ENCODE measurements at places on chromosomes 11 and 22.

- DNase-seq = no peak
Measured at GRCh38 chr22:24429411-24430365, 2.3 kb downstream of the ADORA2A start.

DNA sequence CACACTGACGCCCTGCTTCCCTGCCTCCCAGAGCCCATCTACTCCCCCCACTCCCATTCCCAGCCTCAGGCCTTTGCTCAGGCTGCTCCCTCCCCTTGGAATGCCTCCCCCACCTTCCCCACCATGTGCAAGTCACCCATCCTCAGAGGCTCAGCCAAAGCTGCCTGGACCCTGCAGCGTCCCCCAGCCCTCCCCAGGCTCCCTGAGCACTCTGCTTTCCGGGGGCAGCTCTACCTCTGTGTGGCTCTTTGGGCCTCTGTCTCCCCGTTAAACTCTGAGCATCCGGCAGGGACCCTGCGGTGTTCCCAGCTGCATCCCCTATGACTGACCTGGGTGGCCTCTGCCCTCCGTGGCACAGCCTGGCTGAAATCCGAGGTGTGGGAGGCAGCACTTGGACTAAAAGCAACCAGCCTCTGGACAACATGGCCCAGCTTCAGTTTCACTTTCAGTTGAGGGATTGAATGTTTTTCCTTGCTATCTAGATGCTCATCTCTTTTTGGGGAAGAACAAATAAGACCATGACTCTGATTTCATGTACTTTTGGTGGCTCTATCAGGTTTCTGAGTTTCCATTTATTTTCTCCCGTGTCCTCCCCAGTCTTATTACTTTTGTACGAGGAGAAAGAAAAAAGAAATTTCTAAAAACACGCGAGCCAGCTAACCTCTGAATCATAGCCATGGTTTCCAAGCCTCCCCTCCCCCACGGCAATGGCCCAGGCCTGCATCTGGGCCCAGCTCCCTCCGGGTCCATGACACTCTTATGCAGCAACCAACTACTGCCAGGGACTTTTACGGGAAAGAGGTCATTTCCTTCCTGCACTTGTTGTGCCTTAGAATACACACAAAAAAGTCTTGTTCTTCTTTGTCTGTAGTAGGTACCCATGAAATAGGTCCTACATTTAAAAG is 3.8 kb downstream of the APOL3 start:
- peak; percentile 96 for DNase-seq

- no peak for DNase-seq
Measured at GRCh38 chr22:35359380-35360065, 21.4 kb upstream of the HMOX1 start.

- DNase-seq = no peak
Measured at GRCh38 chr22:46749682-46750529, 11.9 kb upstream of the CERK start.

- no peak for DNase-seq
Measured at GRCh38 chr11:104098555-104098954, 62.1 kb downstream of the DDI1 start.

DNA sequence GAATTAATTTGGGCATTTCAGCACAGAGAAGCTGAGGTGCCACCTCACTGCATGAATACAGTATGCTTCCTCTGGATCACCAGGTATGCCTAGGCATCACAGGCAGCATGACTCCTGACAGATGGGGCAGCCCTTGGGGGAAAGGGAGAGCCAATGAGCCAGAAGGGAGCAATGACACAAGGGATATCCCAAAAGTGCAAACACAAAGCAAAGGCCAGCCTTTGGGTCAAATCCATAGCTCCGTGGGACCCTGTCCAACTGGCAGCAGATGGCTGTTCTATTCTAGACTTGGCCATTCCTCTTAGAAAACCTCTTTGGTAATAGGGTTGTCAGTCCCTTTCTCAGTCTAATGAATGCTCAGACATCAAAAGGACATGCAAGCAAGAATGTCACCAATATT is 73.3 kb downstream of the SERGEF start:
- DNase-seq = no peak

DNA sequence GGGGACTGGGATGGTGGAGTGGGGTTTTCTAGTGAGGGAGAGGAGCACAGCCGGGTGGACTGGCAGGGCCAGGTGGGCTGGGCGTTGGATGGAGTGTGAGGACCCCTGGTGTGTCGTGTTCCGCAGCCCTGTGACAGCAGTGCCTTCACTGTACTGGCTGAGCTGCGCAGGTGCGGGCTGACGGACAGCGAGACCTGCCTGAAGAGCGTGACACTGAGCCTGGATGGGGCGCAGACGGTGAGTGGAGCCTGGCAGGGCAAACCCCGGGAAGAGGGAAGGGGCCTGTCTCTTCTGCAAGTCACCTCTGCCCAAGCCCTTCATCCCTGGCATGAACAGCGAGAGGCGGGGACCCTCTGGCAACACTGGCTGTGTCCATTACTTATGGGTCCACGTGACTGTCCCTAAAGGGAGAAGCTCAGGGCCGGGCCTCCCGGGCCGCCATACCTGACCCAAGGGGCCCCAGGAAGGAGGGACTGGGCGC is 10.0 kb downstream of the MUC5AC start:
- no peak for DNase-seq

DNA sequence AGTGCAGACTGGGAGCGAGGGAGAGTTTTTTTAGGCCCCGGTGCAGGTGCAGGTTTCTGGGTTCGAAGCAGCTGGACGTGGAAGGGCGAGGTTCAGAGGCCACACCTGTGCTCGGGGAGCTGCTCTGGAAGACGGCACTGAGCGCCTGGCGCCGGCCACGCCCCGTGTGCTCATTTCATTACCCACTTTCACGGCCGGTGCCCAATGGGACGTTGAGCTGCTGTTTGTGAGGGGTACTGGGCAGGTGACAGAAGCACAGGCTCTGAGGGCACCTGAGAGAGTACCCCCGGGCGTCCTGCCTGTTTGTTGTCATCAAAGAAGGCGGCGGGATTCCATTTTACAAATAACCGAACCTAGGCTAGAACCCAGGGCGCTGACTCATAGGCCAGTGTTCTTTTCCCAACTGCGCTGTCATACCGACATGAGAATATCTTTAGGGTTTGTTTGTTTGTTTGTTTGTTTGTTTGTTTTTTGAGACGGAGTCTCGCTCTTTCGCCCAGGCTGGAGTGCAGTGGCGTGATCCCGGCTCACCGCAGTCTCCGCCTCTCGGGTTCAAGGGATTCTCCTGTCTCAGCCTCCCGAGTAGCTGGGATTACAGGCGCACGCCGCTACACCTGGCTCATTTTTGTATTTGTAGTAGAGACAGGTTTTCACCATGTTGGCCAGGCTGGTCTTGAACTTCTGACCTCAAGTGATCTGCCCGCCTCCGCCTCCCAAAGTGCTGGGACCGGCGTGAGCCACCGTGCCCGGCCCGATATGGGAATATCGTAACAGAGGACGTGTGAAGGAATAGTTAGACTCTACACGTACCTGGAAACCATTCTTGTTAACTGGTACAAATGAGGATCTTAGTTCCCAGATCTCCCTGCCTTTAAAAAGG is 16.6 kb upstream of the SPTBN2 start:
- DNase-seq = peak; percentile 14

DNA sequence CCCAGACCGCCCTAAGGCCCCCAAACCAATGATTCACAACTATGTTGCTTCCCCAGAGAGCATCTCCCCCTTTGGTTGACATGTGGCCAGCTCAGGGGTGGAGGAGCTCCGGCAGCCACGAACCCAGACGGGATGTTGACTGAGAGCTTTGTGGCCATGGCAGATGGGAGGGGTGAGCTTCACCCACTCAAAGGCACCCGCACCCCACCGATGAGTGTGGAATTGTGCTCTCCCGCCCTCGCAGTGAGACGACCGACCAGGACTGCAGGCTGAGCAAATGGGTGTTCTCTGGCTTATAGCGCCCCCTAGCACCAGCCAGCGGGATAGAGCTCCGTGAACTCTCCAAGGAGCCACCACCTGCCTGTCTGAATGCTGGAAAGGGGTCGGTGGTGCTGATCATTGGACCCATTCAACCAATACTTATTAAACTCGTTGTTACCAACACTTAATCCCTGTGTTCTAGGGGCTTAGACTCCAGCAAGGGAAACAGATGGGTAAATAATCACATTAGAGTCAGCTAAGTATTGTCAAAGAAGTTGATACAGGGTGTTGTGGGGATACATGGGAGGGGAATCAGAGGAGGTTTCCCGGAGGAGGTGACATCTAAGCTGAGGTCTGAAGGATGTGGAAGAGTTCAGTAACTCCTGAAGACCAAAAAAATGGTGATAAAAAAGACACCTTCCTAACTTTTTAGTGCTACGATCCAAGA is 4.5 kb upstream of the TIMP3 start:
- DNase-seq = no peak

All from dermis microvascular lymphatic vessel endothelial cell (primary cell).